ENCODE measurements at places on chromosomes 5 and 9.

DNA sequence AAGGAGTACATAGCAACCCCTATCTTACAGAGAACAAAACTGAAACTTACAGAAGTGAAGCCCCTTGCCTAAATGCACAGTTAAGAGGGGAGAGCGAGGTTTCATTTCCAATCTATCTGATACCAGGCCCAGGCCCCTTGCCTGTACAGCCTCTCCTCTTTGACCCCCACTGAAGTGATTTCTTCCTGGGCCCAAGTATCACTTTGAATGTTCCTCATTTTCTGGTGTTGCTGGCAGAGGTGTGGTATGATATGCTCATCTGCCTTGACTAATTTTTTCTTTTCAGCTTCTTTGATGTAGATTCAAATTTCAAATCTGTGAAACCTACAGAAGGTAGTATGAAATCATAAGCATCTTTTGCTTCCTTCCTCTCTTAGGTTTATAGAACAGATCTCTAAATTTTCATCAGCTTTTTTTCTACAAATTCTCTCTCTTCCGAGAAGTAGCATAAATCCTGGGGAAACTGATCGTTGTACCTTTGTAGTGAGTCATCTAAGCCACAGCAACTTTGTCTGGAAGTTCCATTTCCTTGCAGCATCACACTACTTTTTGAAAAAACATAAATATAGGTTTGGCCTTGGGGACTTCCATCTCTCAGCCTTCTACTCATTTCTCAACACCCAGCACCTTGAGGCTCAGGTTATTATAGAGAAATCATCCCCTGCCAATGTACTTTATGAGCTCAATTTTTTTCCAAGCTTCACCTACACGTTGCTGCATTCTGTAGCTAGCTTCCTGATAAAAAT is 402.4 kb upstream of the PTGER4 start:
- DNase-seq: no peak

DNA sequence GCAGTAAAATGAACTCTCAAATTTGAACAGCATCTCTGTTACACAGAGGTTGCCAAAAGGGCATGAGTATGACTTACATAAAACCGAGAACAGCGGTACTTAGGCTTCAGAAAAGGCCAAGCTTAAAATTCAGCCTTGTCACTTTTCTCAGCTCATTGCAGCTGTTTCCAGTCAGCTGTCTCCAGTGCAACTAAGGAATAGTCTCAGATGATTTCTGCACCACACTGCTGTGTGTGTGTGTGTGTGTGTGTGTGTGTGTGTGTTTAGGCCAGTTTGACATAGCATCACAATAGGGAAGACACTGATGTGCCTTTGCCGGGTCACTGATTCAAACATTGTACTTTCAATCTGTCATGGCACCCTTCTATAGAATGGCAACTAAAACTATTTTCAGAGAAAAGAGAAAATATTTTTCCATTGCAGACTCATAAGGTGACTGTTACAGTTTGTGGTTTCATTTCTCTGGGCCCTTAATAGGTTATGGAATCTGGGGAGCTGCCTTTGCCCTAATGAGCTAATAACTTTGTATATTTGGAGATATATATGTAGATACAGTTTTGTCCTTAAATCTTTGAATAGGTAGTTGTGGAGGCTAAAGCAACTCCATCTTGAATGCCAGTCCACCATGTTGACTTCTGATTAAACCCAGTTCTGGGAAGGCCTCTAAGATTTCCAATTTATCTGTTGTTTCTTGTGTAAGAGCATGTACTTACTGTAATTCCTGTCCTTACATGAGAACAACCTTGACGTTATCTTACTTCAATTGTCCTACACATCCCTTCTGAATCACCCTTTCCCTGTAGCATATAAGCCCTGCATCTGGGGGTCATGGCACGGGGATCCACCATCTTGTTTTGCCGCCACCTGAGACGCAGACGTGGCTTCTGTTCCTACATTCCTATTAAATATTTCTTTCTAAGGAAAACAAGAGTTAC is 4.5 kb downstream of the LSM11 start:
- no peak for DNase-seq

DNA sequence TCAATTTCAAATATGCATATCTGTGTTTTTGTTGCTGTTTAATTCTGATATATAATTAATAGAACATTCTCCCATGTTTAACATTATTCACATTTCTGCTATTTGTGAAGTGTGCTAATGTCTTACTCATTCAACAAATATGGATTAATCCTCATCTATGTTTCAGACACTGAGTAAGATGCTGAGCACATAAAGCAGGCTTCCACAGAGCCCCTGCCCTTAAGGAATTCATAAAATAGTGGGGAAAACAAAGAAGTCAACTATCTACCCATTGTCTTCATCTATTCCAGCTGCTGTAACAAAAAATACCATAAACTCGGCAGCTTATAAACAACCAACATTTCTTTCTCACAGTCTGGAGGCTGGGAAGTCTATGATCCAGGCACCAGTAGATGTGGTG is 333.3 kb downstream of the SEMA5A start:
- no peak for DNase-seq

- DNase-seq: no peak
These were observed 424.5 kb downstream of the DMAC1 start for GRCh38 chr9:7375013-7375511.

GRCh38 chr9:72037571-72037970 is 22.8 kb downstream of the C9orf57 start:
- no peak for DNase-seq

GRCh38 chr9:72065076-72065475 is 4.7 kb upstream of the C9orf57 start:
- no peak for DNase-seq

- DNase-seq: no peak
These were observed 3.0 kb downstream of the RAI14 start for GRCh38 chr5:34659168-34659567.

- no peak for DNase-seq
These were observed 98.4 kb downstream of the FBXO38 start for GRCh38 chr5:148482196-148482595.

DNA sequence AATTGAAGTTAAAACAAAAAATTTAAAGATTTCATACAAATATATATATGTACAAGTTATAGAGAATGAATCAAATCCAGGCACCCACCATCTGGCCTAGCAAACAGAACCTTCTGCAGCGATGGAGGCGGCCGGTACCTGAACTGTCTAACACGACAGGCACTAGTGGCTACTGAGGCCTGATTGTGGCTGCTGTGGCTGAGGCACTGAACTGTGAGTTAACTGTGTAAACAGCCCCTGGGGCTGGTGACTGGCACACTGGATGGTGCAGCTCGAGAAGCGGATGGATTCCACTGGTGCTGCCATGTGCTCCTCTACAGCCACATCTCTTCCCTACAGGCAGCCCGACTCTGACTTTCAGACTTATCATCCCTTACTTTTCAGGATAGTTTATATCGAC is 82.4 kb downstream of the RAPGEF1 start:
- DNase-seq: no peak

DNA sequence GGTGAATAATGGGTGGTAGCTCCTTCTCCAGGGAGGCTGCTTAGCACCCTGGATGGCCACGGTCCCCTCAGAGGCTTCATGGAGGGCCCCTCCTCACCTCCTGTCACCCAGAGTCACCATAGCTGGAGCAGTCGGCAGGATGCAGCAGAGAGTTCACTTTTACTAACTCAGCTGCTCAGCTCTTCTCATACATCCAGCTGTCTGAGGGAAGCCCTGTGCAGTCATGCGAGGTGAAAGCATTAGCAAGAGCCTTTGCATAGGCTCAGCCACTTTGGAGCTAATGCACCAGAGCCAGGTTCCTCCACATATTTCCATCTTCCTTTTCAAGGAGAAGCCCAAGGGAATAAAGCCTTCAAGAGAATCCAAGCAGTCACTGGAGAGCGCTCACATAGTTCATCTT is 499.2 kb downstream of the BNC2 start:
- DNase-seq: no peak

GRCh38 chr9:72025906-72026305 is 34.5 kb downstream of the C9orf57 start:
- no peak for DNase-seq

DNA sequence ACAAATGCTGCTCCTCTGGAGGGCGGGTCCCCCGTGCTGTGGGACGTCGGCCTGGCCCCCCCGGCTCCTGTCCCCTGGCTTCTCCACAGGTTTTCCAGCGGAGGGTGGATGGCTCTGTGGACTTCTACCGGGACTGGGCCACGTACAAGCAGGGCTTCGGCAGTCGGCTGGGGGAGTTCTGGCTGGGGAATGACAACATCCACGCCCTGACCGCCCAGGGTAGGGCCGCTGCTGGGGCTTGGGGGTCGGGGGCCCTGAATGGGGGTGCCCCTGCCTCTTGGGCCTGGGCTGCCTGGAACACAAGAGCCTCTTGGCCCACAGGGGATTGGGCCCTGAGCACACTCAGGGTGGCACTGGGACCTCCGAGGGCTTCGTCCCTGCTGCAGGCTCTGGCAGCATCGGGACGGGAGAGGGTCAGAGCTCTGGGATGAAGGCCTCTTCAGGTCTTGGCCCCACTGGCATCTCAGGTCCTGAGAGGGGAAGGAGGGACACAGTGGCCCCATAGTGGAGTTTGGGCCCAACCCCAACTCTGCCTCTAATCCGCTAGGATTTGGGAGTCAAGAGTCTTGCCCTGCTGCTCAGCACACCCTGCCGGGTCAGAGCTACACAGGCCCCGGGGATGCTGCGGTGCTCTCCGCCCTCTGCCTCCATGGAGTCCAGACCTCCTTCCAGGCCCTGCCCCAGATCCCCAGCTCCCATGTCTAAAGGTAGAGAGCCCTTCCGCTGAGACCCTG is 5.2 kb downstream of the FCN2 start:
- DNase-seq: no peak

DNA sequence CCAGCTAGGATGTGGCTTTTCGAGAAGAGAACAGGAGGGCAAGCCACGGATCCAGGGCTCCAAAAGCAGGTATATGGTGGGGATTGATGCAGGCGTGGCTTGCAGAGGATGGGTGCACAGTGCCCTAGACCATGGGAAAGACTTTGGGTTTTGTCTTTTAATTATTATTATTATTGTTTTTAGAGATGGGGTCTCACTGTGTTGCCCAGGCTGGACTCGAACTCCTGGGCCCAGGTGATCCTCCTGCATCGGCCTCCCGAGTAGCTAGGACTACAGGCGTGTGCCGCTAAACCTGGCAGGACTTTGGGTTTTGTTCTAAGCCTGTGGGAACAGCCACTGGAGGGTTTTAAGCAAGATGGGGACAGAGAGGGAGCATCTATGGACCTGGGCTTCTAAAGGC is 152.0 kb downstream of the GAPVD1 start:
- no peak for DNase-seq

DNA sequence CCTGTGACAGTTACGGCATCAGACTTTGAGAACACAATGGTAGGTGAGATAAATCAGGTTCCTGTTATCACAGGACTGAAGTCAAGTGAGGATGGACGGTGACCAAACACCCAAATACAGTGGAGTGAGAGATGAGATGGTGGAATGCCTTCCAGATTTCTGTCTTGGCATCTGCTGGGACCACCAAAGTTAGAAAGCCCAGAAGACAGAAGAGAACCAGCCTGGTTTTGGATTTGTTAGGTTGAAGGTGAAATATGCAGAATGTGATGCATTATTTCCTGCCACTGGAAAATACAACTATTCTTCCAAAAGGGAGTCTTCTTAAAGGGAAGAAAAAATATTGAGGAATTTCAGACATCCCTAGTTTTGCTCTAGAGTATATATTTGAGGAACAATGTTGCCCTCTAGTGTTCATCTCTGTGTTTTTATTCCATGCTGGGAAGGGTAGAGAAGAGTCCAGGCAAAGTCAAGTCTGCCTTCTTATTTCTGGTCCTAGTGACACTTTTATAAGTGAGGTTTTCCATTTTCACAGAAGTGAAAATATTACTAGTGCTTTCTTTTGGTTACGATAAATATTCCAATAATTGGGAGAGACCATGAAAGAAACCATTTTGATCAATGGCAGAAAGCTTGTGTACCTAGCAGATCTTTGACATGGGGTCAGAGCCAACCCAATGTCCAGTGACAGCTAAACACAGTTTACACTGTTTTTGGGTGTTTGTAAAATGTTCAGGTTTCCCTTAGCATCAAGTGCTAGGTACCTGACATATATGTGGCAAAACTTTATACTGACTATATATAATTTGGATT is 142.3 kb upstream of the ANKH start:
- DNase-seq: no peak

DNA sequence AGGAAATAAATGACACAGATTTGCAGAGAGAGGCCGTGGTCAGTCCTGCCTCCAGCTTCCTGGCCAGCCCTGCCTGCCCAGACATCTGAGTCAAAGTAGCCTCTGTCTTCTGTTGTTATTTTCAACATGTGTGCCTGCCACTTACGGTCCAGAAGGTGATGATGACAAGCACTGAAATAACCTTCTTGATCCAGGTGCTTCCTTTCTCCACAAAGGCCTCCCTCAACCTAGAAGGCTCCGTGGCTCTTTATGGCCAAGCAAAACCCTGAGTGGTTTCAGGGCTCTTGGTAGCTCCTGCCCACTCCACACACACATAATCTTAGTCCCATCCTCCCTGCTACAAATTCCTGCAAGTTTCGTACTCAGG is 34.1 kb upstream of the SLC6A19 start:
- DNase-seq: no peak

DNA sequence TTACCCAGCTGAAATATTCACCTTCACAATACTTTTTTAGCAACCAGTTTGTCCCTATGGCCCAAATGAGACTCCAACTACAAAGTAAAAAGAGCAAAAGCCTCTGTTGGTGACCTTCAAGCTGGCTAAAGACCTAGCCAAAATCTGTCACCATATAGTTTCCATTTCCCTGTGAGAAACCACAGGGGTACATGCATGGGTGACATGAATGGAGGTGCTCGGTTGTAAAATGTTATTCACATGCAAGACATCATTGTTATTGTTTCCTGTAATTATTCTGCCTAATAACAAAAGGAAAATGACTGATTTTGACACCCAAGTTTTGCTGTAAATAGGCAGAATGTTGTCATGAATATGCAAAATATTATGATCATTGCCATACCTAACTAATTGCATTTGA is 285.3 kb downstream of the ZNF608 start:
- DNase-seq: no peak

DNA sequence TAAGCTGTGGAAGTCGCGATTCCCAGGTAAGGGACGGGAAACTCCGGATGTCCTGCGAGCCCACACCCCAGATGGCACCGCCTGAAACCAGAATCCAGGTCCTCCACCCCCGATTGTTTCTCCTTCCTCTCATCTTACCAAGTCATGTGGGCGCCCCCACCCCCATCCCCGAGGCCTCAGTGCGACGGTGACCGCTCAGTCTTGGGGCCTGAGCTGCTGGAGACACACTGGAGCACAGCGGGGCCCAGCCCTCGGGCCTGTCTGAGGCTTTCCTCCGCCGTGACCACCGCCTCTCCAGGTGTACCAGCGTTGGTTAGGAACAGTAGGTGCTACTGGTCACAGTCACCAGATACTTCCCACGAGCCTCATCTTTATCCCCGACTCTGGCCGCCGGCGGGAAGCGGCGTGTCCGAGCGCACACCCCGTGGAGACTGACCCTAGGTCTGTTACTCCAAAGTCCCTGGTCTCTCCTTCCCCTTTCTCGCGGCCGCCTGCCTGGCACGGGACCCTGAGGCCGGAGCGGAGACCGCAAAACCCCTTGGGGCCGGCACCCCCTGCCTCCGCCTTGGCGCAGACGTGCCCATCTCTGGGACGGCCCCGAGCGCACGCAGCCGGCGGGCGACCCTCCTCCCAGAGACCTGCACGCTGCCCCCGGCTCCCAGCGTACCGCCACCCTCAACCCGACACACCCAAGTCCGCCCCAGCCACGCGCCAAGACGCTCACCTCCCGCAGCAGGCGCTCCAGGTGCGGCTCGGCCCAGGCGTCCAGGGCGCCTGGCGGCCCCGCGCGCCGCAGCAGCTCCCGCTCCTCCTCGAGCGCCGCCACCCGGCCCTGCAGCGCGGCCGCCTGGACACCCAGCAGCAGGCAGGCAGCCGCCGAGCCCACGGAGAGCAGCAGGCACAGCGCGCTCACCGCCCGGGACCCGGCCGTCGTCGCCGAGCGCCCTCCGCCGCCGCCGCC is 733 bp downstream of the COL23A1 start:
- DNase-seq: peak; percentile 50

GRCh38 chr5:95861221-95861863 is 38.8 kb upstream of the GLRX start:
- DNase-seq: peak; percentile 53

All from right hindlimb (tissue), 1 donor.